Upper lobe of right lung (tissue), 1 donor: ENCODE measurements at places on chromosomes 13 and 19.
A peak's percentile ranks its signal among the peaks of the same experiment; 100 is the strongest.

DNA sequence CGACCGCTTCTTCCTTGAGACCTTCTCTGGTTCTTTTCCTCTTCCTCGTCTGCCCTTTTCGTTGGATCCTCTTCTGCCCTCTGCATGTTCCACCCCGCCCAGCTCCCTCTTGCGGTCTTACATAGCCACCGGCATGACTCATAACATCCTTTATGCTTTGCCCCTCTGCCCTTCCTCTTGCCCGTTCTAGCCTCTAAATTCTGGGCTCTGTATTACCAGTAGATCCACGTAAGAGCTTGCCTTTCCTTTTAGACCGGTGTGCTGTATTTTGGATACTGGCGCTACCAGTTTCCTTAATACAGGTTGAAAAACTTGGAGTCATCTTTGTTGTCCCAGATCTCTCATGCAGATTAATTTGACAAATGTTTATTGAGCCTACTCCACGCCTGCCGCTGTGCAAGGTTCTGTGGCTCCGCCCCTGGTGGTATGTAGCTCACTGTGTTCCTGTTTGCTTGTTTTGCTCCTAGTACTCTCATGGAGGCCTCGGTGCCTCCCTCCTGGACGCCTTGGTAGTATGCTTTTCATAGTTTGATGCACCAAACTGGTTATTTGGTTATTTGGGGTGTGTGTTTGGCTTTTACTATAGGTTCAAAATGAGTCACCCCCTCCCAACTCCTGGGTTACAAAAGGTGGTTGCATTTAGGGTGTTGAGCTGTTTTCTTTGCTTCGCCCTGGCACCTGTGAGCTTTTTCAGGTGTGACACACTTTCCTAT lies 1.7 kb downstream of the GTF3A start:
- DNase-seq = peak; percentile 86
- H3K27ac ChIP-seq = peak overlapping the region; percentile 95
- peaks cover 35% of the 10 kb centered on the region for H3K36me3 ChIP-seq

GRCh38 chr19:47176627-47177090 lies 46.0 kb downstream of the SAE1 start:
- H3K27me3 ChIP-seq = no peaks in the 10 kb centered on the region
- H3K4me1 ChIP-seq = peaks cover 21% of the 10 kb centered on the region
- no peak for DNase-seq
- no peak overlapping the region for H3K27ac ChIP-seq
- peaks cover 23% of the 10 kb centered on the region for H3K36me3 ChIP-seq

- H3K27ac ChIP-seq = no peak overlapping the region
- no peaks in the 10 kb centered on the region for H3K27me3 ChIP-seq
- no peaks in the 10 kb centered on the region for H3K36me3 ChIP-seq
These were observed 12.0 kb downstream of the TFDP1 start for GRCh38 chr13:113596321-113597200.

DNA sequence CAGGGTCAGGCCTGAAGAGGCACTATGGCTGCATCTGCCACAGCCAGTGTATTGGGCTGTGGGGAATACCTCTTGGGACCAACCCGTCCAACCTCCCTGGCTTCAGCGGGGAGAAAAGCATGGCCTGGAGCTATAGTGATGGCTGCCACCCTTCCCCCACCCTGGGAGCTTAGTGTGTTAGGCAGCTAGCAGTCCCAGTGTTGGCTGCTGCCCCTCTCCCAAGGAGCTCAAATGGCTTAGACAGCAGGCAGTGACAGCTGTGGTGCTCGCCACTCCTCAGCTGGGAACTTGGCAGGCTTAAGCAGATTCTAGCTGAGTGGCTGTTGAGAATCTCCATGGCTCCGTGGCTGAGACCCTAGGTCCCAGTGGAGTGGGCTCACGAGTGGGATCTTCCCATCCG lies 19.7 kb downstream of the ACOD1 start:
- H3K4me3 ChIP-seq = no peak overlapping the region
- no peak for DNase-seq
- no peaks in the 10 kb centered on the region for H3K4me1 ChIP-seq
- H3K27me3 ChIP-seq = no peaks in the 10 kb centered on the region

- no peak overlapping the region for H3K27ac ChIP-seq
- H3K36me3 ChIP-seq = no peaks in the 10 kb centered on the region
These were observed 202.3 kb upstream of the KLHL1 start for GRCh38 chr13:70310396-70311119.

- H3K36me3 ChIP-seq = no peaks in the 10 kb centered on the region
- no peak overlapping the region for H3K27ac ChIP-seq
- H3K4me1 ChIP-seq = no peaks in the 10 kb centered on the region
- H3K27me3 ChIP-seq = no peaks in the 10 kb centered on the region
- DNase-seq = no peak
These were observed 1686.7 kb upstream of the MIR17HG start for GRCh38 chr13:89660752-89661151.

DNA sequence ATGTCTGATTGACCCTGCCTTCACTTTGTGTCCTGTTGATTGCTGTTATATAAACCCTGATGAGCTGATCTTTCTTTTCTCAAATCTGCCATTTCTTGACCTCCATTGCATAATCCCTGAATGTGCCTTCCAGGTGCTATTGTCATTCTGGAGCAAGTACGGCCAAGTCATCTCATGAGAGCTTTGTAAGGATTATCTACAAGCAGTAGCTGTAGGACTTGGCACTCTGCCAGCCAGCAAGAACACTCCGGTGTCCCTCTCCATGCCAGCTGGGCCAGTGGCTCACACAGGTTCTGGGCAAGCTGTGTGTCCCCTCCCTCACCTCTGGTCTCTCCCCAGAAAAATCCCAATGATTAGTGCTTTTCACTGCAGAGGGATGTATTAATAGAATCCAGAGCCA lies 348.1 kb downstream of the FOXO1 start:
- no peaks in the 10 kb centered on the region for H3K36me3 ChIP-seq
- H3K27ac ChIP-seq = no peak overlapping the region
- DNase-seq = no peak
- H3K27me3 ChIP-seq = no peaks in the 10 kb centered on the region
- no peak overlapping the region for H3K4me3 ChIP-seq

DNA sequence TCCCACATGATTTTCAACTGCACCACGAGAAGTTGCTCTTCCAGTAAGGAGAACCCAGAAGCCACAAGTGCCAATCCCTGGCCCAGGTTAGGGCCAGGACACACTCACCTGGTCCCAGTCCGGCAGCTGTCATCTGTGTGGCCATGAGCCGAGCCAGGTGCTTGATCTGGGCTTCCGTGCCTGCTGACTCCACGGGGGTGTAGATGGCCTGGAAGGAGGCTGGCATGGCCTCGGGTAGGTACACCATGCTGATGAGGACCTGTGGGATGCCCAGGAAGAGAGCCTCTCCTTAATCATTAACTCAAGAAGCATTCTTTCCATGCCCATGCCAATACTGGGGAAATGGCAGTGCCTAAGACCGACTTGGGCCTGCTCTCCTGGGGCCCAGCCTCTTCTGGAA lies 19.9 kb upstream of the RSPH6A start:
- no peak for DNase-seq
- no peaks in the 10 kb centered on the region for H3K27me3 ChIP-seq
- no peak overlapping the region for H3K27ac ChIP-seq
- no peaks in the 10 kb centered on the region for H3K4me1 ChIP-seq
- no peak overlapping the region for H3K4me3 ChIP-seq
- H3K36me3 ChIP-seq = peaks cover 99% of the 10 kb centered on the region

- H3K27ac ChIP-seq = no peak overlapping the region
- H3K36me3 ChIP-seq = no peaks in the 10 kb centered on the region
- no peaks in the 10 kb centered on the region for H3K4me1 ChIP-seq
- H3K27me3 ChIP-seq = no peaks in the 10 kb centered on the region
- no peak overlapping the region for H3K4me3 ChIP-seq
These were observed 19.5 kb downstream of the FAM124A start for GRCh38 chr13:51241720-51242119.

DNA sequence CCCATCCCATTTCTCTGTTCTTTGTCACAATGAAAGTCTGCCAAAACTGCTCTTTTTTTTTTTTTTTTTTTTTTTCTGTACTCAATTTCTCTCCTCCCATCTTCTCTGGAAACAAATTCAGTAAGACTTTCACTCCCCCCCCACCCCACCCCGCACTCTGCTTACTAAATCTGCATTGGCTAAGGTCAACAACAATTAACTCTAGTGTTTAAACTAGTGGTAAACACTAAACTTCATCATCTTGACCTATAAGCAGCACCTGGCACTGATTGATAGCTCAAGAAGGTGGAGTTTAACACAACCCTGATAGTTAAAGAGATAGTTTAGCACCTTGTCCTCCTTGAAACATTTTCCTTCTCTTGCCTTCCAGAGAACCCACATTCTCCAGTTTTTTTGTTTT lies 14.1 kb upstream of the KLF12 start:
- no peaks in the 10 kb centered on the region for H3K27me3 ChIP-seq
- no peaks in the 10 kb centered on the region for H3K4me1 ChIP-seq
- H3K4me3 ChIP-seq = no peak overlapping the region

- DNase-seq = no peak
- H3K27ac ChIP-seq = no peak overlapping the region
- H3K27me3 ChIP-seq = no peaks in the 10 kb centered on the region
- H3K36me3 ChIP-seq = no peaks in the 10 kb centered on the region
These were observed 488.4 kb downstream of the KLF5 start for GRCh38 chr13:73547239-73547638.
